NCI-H2171 treated with DMSO at 0.1 percent for 48 hours (cell line): ENCODE measurements at places on chromosomes 11 and 22.

GRCh38 chr11:73475549-73476095, 99.4 kb downstream of the RELT start:
- DNase-seq, result no peak

GRCh38 chr22:36194385-36194784, 7.2 kb downstream of the APOL4 start:
- DNase-seq, result no peak

GRCh38 chr11:45607995-45608394, 57.4 kb downstream of the CHST1 start:
- DNase-seq, result peak; percentile 70

DNA sequence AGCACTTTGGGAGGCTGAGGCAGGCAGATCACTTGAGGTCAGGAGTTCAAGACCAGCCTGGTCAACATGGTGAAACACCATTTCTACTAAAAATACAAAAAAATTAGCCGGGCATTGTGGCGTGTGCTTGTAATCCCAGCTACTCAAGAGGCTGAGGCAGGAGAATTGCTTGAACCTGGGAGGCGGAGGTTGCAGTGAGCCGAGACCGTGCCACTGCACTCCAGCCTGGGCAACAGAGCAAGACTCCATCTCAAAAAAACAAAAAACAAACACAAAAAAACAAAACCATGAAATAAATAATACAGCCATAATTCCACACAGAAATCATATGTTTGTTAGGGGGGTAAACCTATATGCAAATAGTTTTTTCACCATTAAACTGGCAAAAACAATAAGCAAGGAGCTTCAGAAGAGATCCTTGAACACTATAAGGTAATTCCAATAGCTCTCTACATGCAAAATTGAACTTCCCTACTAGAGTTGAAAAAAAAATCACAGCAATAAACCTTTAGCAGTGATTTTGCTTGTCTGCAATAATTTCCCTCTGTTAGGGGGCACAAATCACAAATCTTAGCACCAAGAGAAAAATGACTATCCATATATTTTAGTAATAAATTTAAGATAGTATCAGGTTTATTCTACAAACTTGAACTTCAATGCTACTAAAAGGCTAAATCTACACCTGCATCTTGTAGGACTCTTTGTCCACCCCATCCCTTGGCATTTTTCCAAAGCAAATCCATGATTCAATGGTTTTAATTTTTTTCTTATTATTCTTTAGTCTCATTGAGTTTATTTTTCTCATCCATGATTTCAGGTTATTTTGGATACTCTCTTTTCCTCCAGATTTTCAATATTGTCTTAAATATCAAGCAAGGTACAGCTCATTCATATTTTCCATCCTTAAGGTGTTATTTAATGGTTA, 3.9 kb downstream of the CSTF3 start:
- no peak for DNase-seq

GRCh38 chr11:40435344-40435743, 1024.1 kb downstream of the LRRC4C start:
- DNase-seq, result no peak

GRCh38 chr11:64222651-64223000, 3.4 kb downstream of the TRPT1 start:
- DNase-seq, result no peak

GRCh38 chr22:26811647-26811992, 154.2 kb downstream of the MIAT start:
- no peak for DNase-seq

DNA sequence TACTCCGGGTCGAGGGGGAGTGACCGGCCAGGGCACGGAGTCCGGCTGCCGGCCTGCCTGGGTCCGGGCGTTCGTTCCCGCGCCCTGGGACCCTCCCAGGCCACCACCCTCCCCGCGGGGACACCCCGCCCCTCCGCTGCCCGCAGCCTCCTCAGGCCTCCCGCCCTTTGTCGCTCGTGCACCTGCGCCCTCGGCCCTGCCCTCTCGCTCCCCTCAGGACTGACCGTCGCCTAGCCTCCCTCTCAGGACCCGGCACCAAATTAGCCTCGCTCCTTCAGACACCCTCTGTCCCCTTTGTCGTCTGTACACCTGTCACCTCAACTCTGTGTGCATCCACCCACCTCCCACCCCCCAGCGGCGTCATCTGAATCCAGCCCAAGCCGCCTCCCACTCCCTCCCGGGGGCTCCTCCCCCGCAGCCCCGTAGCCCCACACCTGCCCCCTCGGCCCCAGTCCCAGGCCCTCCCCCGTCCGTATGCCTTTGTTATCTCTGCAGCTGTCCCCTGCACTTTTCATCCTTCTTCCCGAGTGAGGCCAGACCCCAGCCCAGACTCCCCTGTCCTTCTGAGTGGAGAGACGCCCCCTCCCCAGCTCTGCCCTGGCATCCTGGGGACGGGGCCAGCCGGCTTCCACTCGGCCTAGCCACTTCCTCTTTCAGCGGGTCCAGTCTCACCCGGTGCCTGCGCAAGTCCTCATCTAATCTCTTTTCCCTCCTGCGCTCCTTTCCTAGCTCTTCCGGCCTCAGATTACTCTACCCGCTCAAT, 643 bp downstream of the TIGD3 start:
- DNase-seq, result peak; percentile 62

GRCh38 chr11:98679673-98680072, 341.1 kb upstream of the CNTN5 start:
- DNase-seq, result no peak

- no peak for DNase-seq
These were observed 45.1 kb downstream of the ST14 start for GRCh38 chr11:130204703-130205095.

- no peak for DNase-seq
These were observed 73.6 kb upstream of the GRK3 start for GRCh38 chr22:25490896-25491295.

DNA sequence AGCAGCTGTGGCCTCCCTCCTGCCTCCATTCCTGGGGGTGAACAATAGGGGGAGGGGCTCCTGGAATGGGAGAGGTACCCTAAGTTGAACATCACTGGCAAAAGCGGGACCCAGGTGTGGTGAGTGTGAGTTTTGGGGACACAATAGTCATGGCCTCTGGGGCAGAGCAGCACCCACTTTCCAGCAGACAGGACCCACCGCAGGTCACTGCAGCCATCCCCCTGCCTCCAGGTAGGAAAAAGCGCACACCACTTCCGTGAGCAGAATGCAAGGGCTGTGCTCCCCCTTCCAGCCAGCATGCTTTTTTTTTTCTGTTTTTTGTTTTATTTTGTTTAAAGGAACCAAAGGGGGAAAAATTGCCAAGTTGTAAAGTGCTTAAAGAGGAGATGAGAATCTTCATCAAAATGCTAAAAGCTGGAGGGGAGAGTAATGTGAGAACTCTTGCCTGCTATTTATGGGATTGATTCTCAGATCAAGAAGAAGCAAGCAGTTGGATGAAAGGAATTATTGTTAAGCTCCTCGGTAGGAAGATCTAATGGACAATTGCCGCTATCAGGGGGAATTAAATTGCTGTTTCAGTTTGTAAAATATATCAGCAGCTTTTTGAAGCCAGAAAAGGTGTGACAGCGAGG, 152.9 kb downstream of the FEZ1 start:
- no peak for DNase-seq

GRCh38 chr11:12175694-12176241, 65.4 kb downstream of the MICAL2 start:
- DNase-seq, result no peak

GRCh38 chr11:46044601-46045000, 76.7 kb downstream of the PHF21A start:
- no peak for DNase-seq

GRCh38 chr11:104853276-104853675, 45.0 kb downstream of the CASP12 start:
- DNase-seq, result no peak

GRCh38 chr11:79165908-79166307, 274.9 kb downstream of the TENM4 start:
- DNase-seq, result no peak

DNA sequence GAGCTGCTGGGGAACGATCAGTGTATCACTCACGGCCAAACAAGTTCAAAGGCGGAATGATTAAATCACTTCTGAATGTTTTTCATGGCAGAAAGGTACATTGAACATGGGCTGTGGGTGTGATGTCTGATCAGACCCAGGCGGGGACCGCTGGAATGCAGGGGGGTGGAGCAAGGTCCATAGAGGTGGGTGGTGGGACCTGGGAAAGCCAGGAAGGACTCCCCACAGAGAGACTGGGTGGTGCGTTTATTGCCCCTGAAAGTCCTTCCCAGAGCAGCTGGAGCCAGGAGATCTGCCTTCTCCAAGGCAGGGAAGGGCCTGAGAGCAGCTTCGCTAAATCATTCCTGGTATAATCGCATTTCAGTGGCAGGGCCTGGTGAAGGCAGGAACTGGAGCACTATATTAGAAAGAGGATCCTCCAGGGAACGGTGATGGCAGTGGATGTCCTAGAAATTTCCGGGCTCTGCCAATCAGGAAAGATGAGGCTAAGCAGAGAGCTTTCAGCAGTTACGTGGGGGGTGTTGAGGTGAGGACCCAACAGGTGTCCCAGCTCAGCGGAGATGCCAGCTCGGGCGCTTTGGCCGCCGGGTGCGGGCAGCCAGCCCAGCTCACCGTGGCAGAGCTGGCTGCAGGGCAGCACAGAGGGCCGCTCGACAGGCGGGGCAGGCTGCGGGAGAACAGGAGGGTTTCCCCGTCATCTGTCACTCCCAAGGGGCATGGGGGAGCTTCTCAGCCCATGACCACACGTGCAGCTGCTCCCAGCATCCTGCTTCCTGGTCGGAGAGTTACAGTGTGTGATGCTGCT, 271.7 kb downstream of the CTTN start:
- peak; percentile 6 for DNase-seq

- no peak for DNase-seq
These were observed 24.4 kb upstream of the CBX7 start for GRCh38 chr22:39176714-39177455.

- no peak for DNase-seq
These were observed 418.6 kb downstream of the FAM181B start for GRCh38 chr11:82315093-82315492.

DNA sequence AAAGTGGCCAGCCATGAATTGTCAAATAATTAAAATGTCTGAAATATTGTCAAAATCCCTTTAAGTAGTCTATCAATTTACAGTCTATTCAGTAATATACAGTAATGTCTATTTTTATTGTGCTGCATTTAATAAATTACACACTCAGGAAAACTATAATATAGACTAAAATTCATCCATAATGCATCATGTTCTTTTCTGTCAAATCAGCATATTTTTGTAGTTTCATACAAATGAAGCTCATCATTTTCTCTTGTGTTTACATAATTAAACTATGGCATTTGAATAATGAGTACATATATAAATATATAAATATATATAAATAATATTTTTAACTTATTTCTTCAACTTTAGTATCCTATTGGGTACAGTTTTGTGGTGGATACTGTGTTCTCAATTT, 868.7 kb upstream of the CHORDC1 start:
- DNase-seq, result no peak

DNA sequence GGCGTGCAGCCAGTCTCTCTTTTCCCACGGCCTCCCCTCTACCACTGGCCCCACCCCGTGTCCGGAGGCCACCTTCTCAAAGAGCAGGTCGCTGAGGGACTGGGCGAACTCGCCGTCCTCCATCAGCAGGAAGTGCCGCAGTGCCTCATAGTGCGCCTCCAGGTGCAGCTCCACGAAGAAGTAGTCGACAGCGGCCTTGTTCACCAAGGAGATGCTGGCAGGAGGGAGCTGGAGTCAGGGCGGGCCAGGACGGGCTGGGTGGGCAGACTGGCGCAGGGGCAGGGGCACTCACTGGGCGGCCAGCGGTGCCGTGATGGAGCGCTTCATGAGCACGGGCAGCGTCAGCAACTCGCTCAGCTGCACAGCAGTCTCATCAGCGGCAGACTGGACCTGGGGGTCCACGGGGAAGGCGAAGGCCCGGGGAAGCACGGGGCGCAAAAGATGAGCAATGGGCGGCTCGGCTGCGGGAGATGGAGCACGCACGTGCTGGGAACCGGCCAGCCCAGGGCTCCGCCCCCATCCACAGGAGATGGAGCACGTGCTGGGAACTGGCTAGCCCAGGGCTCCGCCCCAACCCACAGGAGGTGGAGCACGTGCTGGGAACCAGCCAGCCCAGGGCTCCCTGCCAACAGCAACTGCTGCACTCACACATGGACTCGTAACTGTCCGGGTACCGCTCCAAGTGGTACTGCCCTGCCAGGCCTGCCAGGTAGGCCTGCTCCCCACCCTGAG, 18.4 kb downstream of the SELENOO start:
- peak; percentile 44 for DNase-seq

DNA sequence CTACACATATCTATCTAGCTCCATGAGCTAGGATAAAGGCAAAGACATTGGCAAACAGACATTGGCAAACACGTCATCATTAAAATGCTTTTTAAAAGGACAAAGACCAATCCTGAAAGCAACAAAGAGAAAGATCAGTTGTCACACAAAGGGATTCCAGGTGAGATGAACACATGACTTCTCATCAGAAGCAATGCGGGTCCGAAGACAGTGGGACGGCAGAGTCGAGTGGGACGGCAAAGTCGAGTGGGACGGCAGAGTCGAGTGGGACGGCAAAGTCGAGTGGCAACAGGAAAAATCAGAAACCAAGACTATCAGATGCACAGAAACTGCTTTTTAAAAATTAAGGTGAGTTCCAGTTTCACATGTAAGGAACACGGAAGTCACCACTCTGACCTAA, 609.5 kb downstream of the BRD1 start:
- DNase-seq, result no peak

- DNase-seq, result no peak
These were observed 565.8 kb upstream of the LRRC4C start for GRCh38 chr11:42025121-42025803.

GRCh38 chr11:39786281-39786680, 1673.2 kb downstream of the LRRC4C start:
- DNase-seq, result no peak

DNA sequence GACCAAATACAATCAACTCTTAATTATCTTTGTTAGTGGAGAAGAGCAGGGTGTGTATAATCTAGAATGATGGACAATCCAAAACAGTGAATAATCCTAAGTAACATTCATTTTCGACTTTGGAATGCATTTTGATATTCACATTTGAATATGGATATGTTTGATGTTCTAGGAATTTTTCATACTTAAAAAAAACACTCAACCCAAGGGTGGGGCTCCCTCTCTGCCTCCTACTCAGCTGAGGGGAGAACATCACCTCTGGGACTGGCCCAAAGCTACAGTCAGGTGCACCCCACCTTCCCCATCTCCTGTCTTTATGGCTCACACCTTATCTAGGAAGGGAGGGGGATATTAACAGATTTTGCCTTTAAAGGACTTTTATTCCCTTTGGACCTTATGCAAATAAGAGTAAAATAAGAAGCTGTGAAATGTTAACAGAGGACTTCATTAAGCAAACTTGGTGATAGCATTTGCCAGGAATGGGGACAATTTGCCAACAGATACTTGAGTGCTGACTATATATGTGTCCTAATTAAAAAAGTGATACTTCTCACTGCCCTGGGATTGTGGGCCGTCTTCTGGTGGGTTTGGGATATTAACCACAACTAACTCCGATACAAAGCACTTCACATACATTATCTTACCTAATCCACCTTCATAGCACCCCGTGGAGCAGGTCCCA, 187.0 kb downstream of the ST3GAL4 start:
- DNase-seq, result no peak

- DNase-seq, result no peak
These were observed 92.6 kb upstream of the TP53AIP1 start for GRCh38 chr11:129035244-129035643.
